ENCODE measurements at places on chromosomes 1 and 21.

DNA sequence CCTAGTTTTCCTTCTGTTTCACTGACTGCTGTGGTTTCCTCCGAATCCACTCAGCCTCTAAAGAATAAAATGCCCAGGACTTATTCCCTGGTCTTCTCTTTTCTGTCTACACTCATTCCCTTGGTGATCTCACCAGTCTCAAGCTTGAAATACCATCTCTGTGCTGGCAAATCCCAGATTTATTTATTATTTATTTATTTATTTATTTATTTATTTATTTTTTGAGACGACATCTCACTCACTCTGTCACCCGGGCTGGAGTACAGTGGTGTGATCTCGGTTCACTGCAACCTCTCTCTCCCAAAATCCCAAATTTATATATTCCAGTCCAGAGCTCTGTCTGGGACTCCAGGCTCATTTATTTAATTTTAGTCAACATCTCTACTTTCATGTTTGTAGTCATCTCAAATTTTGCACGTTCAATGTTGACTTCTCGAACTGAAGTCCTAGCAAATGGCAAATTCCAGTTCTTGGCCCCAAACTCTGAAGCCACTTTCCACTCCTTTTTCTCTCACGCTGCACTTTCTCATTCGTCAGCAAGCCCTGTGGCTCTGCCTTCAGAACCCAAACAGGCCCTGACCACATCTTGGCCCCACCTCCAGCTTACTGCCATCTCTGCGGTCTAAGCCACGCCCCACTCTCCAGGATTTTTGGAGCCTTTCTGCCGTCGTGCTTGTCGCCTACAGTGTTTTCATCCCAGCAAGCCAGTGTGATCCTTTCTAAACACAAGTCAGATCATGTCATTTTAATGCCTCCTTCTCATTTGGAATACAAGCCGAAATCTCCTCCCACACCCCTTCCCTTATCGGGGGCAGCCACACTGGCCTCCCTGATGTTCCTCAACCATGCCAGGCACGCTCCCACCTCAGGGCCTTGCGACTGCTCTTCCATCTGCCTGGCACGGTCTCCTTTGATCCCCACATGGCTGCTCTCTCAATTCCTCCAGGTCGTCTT, 14.2 kb upstream of the TENT5B start:
- DNase-seq: peak; percentile 92
- no peaks in the 10 kb centered on the region for H3K36me3 ChIP-seq
- H3K4me1 ChIP-seq: peaks cover 24% of the 10 kb centered on the region
- no peaks in the 10 kb centered on the region for H3K27me3 ChIP-seq
- H3K27ac ChIP-seq: peak overlapping the region; percentile 83
- no peak overlapping the region for H3K4me3 ChIP-seq

- no peaks in the 10 kb centered on the region for H3K27me3 ChIP-seq
- peak overlapping the region; percentile 63 for H3K27ac ChIP-seq
- DNase-seq: no peak
- H3K36me3 ChIP-seq: peaks cover 22% of the 10 kb centered on the region
- H3K4me1 ChIP-seq: peaks cover 3% of the 10 kb centered on the region
Measured at GRCh38 chr21:33899199-33899598, 16.4 kb downstream of the ATP5PO start.

GRCh38 chr1:226454349-226454748, 46.5 kb upstream of the PARP1 start:
- H3K36me3 ChIP-seq: no peaks in the 10 kb centered on the region
- DNase-seq: no peak
- H3K4me3 ChIP-seq: no peak overlapping the region

DNA sequence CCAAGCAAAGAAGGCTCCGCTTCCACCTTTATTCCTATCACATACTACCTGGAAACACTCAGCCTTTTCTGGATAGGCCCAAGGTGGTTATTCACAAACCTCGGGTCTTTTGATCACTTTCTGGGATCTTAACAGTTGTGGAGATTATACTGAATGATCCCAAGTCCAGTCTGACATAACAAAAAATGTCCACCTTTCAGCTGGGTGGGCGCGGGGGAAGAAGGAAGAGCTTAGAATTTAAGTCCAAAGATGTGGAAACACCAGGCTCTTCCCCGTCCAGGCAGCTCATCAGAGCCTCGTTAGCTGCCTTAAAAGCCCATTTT, 338 bp upstream of the C1orf53 start:
- peak overlapping the region; percentile 83 for H3K4me3 ChIP-seq
- no peaks in the 10 kb centered on the region for H3K36me3 ChIP-seq
- no peaks in the 10 kb centered on the region for H3K4me1 ChIP-seq
- peak overlapping the region; percentile 82 for H3K27ac ChIP-seq

DNA sequence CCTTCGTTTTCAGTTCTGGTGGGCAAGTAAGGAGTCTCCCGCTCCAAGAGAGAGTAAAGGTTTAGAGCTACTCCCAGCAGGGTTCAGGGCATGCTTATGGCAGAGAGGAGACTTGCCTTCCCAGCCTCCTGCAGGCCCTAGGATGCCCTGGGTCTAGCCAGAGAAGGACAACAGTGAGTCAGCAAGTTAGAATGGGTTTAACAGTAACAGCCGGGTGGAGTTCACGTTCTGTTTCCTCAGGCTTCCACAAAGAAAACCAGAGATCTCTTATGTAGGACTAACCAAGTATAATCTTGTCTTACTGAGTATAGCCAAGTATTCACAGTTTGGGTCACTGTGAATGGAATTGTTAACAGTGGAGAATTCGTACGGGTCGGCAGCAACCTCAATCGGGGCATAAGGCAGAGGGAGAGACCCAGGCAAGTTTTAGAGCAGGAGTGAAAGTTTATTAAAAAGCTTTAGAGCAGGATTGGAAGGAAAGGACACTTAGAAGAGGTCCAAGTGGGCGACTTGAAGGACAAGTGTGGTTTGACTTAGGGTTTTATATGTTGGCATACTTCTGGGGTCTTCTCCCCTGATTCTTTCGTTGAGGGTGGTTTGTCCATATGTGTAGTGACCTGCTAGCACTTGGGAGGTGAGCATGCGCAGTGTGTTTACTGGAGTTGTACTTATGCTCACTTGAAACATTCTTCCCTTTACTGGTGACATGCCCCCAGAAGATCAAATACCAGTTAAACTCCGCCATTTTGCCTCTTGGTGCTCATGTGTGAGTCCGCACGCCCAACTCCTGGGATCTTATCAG, 4.5 kb downstream of the OVAAL start:
- no peak for DNase-seq
- H3K27ac ChIP-seq: peak overlapping the region; percentile 66
- no peaks in the 10 kb centered on the region for H3K27me3 ChIP-seq
- H3K4me3 ChIP-seq: no peak overlapping the region

DNA sequence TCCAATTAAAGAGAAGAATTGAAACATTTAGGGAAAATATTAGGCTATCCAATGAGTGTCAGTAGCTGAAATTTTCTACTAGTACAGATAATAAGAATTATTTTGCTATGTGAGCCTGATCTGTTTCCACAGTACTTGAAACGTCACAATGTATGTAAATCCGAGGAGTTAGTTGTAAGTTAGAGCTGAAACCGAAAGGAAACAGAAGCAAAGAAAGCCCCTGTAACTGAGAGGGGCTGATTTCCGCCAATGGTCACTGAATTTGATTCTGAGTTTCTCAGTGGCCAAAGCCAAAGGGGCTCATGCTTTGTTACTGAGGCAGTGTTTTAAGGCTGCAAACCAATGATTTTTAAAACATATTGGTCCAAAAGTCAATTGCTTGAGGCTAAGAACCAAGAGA, 168.3 kb upstream of the DUSP10 start:
- H3K36me3 ChIP-seq: no peaks in the 10 kb centered on the region
- H3K27me3 ChIP-seq: no peaks in the 10 kb centered on the region
- no peak overlapping the region for H3K4me3 ChIP-seq
- no peak for DNase-seq
- H3K27ac ChIP-seq: no peak overlapping the region

DNA sequence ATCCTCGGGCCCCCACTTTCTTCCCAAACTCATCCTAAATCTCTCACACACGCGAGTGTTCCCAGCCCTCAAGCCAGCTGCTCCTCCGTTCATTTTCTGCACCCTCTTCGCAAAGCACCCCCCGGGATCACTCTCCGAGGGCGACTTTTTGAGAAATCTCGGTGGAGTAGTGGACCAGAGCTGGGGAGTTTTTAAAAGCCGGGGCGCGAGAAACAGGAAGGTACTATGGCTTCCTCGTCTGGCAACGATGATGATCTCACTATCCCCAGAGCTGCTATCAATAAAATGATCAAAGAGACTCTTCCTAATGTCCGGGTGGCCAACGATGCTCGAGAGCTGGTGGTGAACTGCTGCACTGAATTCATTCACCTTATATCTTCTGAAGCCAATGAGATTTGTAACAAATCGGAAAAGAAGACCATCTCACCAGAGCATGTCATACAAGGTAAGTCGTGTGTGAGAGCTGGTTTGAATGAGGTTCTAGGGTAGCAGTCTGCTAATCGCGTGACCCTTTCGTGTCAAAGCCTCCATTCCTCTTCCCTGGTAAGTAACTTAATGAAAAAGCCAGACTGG, 800 bp downstream of the DR1 start:
- H3K27ac ChIP-seq: peak overlapping the region; percentile 97
- no peaks in the 10 kb centered on the region for H3K36me3 ChIP-seq
- H3K27me3 ChIP-seq: no peaks in the 10 kb centered on the region
- DNase-seq: peak; percentile 20
- H3K4me1 ChIP-seq: peaks cover 21% of the 10 kb centered on the region
- peak overlapping the region; percentile 98 for H3K4me3 ChIP-seq

GRCh38 chr1:246355411-246356230, 151.5 kb downstream of the SMYD3 start:
- no peaks in the 10 kb centered on the region for H3K27me3 ChIP-seq
- no peak overlapping the region for H3K4me3 ChIP-seq
- no peaks in the 10 kb centered on the region for H3K4me1 ChIP-seq
- H3K36me3 ChIP-seq: peaks cover 8% of the 10 kb centered on the region
- DNase-seq: no peak

GRCh38 chr1:206421616-206422340, 48.5 kb upstream of the IKBKE start:
- H3K4me1 ChIP-seq: no peaks in the 10 kb centered on the region
- no peak overlapping the region for H3K27ac ChIP-seq
- DNase-seq: no peak
- H3K36me3 ChIP-seq: peaks cover 25% of the 10 kb centered on the region
- no peaks in the 10 kb centered on the region for H3K27me3 ChIP-seq

- no peaks in the 10 kb centered on the region for H3K27me3 ChIP-seq
- no peak overlapping the region for H3K27ac ChIP-seq
- H3K4me1 ChIP-seq: no peaks in the 10 kb centered on the region
- DNase-seq: no peak
- no peaks in the 10 kb centered on the region for H3K36me3 ChIP-seq
- H3K4me3 ChIP-seq: no peak overlapping the region
Measured at GRCh38 chr1:232364654-232365382, 265.1 kb downstream of the SIPA1L2 start.

GRCh38 chr1:67747671-67748546, 62.9 kb downstream of the GADD45A start:
- H3K4me1 ChIP-seq: peaks cover 69% of the 10 kb centered on the region
- no peaks in the 10 kb centered on the region for H3K36me3 ChIP-seq
- no peaks in the 10 kb centered on the region for H3K27me3 ChIP-seq
- peak overlapping the region; percentile 90 for H3K27ac ChIP-seq
- H3K4me3 ChIP-seq: peak overlapping the region; percentile 2
- no peak for DNase-seq

- no peak overlapping the region for H3K4me3 ChIP-seq
- no peaks in the 10 kb centered on the region for H3K4me1 ChIP-seq
- no peak for DNase-seq
Measured at GRCh38 chr1:159428536-159428935, 3.5 kb upstream of the OR10J4 start.

GRCh38 chr1:224726441-224727182, 110.5 kb downstream of the CNIH3 start:
- H3K4me1 ChIP-seq: no peaks in the 10 kb centered on the region
- no peaks in the 10 kb centered on the region for H3K36me3 ChIP-seq
- DNase-seq: peak; percentile 88
- no peak overlapping the region for H3K4me3 ChIP-seq
- no peaks in the 10 kb centered on the region for H3K27me3 ChIP-seq
- no peak overlapping the region for H3K27ac ChIP-seq

- H3K4me1 ChIP-seq: peaks cover 9% of the 10 kb centered on the region
- no peak for DNase-seq
- no peaks in the 10 kb centered on the region for H3K27me3 ChIP-seq
- H3K27ac ChIP-seq: no peak overlapping the region
- peaks cover 37% of the 10 kb centered on the region for H3K36me3 ChIP-seq
Measured at GRCh38 chr1:37814252-37814651, 6.2 kb upstream of the YRDC start.

DNA sequence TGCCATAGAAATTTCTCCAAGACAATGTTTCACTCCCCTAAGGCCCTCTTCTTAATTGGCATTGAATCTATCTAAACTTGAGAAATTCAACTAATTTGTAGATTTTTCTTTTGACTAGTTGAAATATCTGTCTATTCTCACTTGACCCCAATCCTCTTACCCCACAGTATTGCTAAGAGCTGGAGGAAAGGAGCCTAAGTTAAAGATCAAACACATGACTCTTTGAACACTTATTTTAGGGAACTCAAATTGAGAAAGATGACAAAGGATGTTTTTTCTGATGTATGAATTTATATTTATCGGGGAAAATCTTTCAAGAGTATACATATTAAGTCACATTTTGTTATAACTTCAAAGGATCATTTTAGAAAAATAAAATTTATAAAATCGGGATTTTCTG, 3.6 kb downstream of the MR1 start:
- H3K4me1 ChIP-seq: peaks cover 32% of the 10 kb centered on the region
- DNase-seq: no peak
- H3K27me3 ChIP-seq: no peaks in the 10 kb centered on the region
- H3K4me3 ChIP-seq: no peak overlapping the region

DNA sequence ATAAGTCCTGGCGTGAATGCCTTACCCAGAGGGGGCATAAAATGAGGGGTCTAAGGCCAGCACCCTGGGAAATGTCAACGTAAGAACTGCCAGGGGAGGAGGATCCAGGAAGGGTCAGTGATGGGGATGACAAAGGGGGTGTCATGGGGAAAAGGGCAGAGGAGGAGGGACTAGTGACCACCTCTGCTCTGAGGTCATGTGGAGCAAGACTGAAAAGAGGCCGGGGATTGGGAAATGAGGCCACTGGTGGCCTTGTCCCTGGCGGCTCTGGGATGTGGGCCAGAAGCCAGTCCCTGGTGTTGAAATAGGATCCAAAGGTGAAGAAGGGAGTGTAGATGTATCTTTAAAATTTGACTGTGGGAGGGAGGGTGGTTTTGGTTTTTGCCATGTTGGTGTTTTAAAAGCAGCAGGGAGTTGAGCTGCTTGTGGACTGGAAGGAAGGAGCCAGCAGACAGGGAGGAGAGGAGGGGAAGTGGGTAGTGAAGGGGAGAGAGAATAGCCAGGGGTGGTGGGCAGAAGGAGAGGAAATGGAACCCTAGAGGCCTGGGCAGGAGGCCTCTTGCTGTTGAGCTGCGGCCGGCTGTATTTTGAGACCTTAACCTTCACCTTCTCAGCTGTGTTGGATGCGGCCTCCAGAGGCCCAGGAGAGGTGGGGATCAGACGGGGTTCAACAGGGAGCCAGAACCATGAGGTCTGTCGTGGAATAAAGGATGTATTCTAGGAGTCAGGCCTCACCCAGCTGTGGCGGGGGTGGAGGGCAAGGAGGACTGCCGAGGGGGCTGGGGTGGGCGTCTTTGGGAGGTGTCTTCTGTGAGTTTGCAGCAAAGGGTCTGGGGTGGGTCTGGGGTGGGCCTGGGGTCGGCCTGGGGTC, 92.5 kb downstream of the DHRS3 start:
- peak; percentile 81 for DNase-seq
- H3K27me3 ChIP-seq: no peaks in the 10 kb centered on the region
- peak overlapping the region; percentile 18 for H3K27ac ChIP-seq
- H3K4me1 ChIP-seq: peaks cover 10% of the 10 kb centered on the region
- no peaks in the 10 kb centered on the region for H3K36me3 ChIP-seq

All from tibial artery (tissue), 4 donors.